ENCODE measurements at places on chromosomes 2 and 18.

- DNase-seq, result no peak
Observed at GRCh38 chr2:191023235-191023679, 9.3 kb upstream of the STAT1 start.

GRCh38 chr2:15984368-15985255 is 44.3 kb downstream of the MYCN start:
- DNase-seq, result no peak

DNA sequence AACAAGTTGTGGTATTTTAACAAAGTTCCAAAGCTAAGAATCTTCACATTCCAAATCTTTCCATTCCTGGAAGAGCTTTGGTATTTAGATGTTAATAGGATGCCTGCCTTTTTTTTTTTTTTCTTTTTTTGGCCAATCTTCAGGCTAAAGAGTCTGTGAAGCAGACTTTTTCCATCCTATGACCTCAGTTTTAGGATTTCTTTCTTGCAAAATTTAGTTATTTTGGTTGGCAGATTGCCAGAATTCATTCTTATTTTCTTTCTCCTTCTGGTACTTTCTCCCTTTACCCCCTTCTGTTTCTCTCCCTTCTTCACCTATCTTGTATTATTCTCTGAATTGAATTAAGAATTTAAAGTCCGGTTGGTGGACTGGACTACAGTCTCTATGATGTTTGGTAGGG is 217.8 kb upstream of the REV1 start:
- no peak for DNase-seq

GRCh38 chr2:43460174-43460546 is 135.7 kb downstream of the THADA start:
- no peak for DNase-seq

All from stimulated activated CD4-positive, alpha-beta T cell treated with anti-CD3 and anti-CD28 coated beads, Interleukin-4, amount 100 ng/mL, for 4 hours (primary cell).